ENCODE measurements at places on chromosomes 4 and X.

DNA sequence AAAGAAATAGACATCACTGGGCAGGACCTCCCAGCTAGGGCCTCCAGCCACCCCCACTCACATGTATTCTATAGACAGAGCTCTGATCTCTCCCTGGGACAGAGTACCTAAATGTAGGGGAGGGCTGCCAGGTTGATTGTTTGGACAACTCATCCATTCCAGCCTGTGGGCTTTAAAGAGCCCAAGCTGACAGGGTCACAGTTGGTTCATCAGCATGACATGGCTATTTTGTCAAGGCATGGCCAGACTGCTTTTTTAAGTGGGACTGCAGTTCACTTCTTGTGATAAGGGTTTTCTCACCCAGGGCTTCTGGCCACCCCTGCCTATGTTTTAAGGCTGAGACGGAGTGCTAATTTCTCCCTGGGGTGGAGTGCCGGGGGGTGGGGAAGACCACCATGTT, 63.3 kb downstream of the KLHL4 start:
- no peak for DNase-seq

DNA sequence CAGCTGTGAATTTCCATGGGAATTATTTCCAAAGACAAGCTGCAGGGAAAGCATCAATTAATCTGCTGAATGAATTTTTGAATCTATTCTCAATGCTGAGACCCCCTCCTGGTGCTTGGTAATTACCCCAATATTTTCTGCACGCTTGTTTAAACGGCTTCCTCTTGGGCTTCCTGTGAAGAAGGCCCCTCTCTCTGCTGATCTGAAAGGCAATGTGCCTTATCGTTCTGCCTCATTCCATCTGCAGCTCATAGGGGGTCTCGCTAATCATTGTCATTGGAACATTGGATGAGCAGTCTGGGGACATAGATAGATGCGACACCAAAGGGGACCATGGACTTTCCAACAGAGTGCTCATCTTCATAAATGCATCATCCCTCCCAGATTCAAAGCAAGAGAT, 851.6 kb downstream of the PDHA2 start:
- DNase-seq: no peak

- DNase-seq: peak; percentile 18
These were observed 4.8 kb downstream of the FLNA start for GRCh38 chrX:154369449-154370299.

DNA sequence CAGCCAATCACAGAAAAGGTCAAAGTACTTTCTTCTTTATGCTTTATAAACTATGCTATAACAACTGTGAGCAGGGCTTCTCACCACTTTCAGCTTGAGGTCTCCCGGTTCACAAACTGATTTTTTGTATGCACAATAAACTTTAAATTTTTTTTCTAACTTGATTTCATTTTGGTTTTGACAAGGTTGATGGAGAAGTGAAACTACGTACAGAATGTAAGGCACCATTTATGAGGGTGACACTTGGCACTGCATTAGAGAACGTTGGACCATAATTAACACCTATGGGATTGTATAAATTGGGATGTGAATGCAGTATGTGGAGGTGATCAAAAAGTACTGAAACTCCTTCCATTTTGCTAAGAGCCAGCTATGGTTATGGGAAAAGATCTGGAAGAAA, 857.9 kb upstream of the HTR2C start:
- no peak for DNase-seq

GRCh38 chr4:42123071-42123644, 29.3 kb downstream of the BEND4 start:
- no peak for DNase-seq

DNA sequence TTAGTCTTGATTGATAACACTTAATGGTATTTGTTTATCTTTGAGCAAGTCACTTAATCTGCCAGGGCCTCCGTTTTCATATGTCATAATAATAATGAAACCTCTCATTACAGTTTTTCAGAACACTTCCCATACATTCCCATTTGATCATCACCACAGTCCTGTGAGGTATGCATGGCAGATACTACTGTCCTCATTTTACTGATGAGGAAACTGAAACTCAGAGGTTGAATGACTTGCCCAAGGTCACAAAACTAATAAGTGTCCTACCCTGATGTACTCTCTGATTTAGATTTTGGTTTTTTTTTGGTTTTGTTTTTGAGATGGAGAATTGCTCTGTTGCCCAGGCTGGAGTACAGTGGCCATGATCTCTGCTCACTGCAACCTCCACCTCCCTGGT, 25.7 kb downstream of the ZFX start:
- DNase-seq: no peak

- DNase-seq: no peak
These were observed 73.7 kb upstream of the NDST4 start for GRCh38 chr4:115187136-115187535.

GRCh38 chrX:155056471-155056870, 14.5 kb downstream of the CMC4 start:
- DNase-seq: no peak

GRCh38 chr4:28730304-28730703, 1869.7 kb downstream of the STIM2 start:
- no peak for DNase-seq

DNA sequence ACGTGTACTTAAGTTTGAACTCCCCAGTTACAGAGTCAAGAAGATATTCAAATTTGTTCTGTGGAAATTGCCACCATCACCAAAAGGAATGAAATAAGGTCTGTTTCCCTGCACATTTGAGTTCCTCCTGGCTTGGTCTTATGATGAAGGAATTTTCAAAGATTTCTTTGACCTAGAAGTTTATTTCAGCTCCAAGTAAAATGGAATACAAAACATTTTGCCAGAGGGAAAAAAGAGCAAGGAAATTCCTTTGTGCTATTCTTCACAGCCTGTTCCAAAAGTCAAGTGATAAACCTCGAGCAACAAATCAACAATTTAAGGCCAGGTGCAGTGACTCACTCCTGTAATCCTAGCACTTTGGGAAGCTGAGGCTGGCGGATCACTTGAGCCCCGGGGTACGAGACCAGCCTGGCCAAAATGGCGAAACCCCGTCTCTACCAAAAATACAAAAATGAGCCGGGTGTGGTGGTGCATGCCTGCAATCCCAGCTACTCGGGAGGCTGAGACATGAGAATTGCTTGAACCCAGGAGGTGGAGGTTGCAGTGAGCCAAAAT, 3.4 kb downstream of the NKRF start:
- no peak for DNase-seq

- no peak for DNase-seq
These were observed 20.4 kb downstream of the TMEM131L start for GRCh38 chr4:153486281-153487151.

DNA sequence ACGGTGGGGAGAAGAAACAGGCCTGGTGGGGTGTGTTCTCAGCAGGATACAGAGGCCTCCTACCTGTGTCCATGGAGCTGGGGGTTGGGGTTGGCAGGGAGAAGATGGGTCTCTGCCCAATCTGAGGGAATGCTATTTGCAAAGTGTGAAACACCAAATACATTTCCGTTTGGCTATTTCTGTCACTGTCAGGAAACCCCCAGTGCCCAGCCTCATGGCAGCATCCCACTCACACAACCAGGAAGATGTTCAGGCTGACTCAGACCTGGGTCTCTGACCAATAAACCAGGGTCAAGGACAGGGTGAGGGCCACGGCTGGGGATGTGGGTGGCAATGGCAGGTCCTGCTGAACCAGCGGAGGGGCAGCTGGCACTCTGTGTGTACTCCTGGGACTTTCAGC, 41.3 kb downstream of the BCOR start:
- DNase-seq: no peak

- DNase-seq: no peak
These were observed 57.8 kb upstream of the HELT start for GRCh38 chr4:184960505-184960971.
